ENCODE measurements at places on chromosomes 2 and 18. TPM values are rescaled to one million over a fixed set of nuclear protein-coding genes. Genes with fewer than 3 reads are reported as not detected.
A peak's percentile ranks its signal among the peaks of the same experiment; 100 is the strongest.

- DNase-seq = no peak
Observed at GRCh38 chr18:54679318-54680149, 88.5 kb downstream of the DYNAP start.

DNA sequence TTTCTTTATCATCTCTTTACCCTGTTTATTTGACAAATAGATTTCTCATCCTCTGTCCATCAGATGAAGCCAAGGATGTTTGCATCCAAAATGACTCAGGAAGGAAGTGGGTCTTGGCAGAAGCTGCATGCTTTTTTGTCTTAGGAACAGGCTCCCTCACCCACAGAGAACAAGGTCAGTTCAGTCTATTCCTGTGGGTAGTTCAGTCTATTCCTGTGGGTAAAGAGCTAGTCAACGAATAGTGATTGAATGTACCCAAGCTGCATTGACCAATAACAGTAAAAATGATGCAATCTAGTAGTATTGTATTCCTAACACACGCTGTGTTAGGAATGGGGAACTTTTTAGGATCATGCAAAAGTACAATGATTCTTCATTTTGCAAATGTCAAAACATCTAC is 290.8 kb upstream of the TANK start:
- DNase-seq = no peak

- no peak for DNase-seq
Observed at GRCh38 chr2:70663411-70663810, 104.6 kb downstream of the ADD2 start.

- DNase-seq = no peak
Observed at GRCh38 chr2:101644842-101645383, 52.6 kb upstream of the MAP4K4 start.

Gene CIAO1
- total RNA-seq = 61.7 TPM

DNA sequence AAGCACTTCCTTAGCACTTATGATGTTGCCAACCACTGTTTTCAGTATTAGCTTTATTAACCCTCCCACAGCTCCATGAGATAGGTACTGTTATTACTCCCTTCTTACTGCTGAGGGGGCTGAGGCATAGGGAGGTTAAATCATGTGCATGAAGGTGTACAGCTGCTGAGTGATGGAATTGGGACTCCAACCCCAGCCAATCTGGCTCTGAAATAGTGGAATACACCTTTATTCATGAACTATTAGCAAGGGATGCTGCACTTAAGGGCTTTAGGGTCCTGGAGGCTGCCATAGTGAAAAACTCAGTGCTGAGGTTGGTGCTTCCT is 19.2 kb downstream of the SMARCAL1 start:
- no peak for DNase-seq

DNA sequence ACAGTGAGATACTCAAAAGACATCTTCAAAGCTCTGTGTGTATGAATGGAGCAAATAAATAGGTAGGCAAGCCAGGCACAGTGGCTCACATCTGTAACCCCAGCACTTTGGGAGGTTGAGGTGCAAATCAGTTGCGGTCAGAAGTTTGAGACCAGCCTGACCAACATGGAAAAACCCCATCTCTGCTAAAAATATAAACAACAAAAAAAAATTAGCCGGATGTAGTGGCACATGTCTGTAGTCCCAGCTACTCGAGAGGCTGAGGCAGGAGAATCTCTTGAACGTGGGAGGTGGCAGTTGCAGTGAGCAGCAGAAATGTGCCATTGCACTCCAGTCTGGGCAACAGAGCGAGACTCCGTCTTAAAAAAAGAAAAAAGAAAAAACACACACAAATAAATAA is 945.1 kb upstream of the PIK3C3 start:
- DNase-seq = no peak

DNA sequence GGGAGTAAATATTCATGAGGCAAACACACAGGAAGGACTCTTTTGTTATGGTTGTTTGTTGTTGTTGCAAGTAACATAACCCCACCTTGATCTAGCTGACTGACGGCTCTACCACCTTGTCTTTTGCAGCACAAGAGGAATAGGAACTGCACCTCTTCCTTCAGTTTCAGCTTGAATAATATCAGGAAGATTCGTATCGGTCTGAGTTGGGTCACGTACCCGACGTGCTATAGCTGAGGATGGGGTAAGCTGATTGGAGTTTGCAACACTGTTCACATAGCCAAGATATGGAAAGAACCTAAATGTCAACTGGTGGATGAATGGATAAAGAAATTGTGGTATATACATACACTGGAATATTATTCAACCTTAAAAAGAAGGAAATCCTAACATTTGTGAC is 14.5 kb upstream of the IL1RN start:
- DNase-seq = no peak

- peak; percentile 74 for DNase-seq
Observed at GRCh38 chr2:28408764-28409599, 16.3 kb downstream of the FOSL2 start.
